ENCODE measurements at places on chromosomes 3 and 15. TPM values are rescaled to one million over a fixed set of nuclear protein-coding genes. Genes with fewer than 3 reads are reported as not detected.

The GRM2 gene
- total RNA-seq = not detected

The ADAMTSL3 gene
- 7.1 TPM for total RNA-seq

The GRIP2 gene
- total RNA-seq = 0.33 TPM

The CRABP1 gene
- total RNA-seq = not detected

The CTXN2 gene
- total RNA-seq = not detected

The SMAD6 gene
- 14.1 TPM for total RNA-seq

The RBPMS2 gene
- 0.42 TPM for total RNA-seq

The DNASE1L3 gene
- total RNA-seq = 76.1 TPM

The TUSC7 gene
- total RNA-seq = not detected

DNA sequence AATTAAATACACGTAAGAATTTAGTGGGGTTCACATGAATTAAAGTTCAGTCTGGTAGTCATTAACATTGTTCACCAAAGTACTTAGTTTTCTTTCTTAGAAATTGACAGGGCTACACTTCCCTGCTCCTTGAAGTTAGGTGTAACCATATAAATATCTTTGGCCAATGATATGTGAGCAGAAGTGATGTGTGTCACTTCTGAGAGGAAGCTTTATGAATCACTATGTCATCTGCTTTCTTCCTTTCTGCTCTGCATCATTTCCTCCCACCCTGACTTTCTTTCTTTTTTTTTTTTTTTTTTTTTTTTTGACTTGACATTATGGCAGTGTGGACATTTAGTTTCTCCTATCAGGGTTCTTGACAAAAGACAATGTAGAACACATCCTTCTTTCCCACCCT, 156.2 kb upstream of the COL8A1 start:
- no peak for DNase-seq

DNA sequence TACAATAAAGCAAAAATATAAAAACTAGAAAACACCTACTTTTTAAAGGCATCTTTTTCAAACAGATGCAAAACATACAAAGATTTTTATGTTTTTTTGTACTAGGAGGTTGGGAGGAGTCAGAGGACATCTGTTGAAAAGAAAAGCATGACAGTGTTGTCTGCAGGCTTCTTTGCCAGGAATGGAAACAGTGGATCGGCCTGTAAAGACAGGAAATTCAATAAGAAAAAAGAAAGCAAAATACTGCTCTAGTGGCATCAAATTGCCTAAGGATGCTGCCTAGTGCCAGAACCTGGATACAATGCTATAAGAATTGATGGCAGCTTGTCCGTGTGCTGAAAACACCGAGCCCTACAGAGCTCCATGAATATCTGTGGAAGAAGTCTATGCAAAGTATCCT, 69.9 kb downstream of the TBC1D5 start:
- DNase-seq = no peak

DNA sequence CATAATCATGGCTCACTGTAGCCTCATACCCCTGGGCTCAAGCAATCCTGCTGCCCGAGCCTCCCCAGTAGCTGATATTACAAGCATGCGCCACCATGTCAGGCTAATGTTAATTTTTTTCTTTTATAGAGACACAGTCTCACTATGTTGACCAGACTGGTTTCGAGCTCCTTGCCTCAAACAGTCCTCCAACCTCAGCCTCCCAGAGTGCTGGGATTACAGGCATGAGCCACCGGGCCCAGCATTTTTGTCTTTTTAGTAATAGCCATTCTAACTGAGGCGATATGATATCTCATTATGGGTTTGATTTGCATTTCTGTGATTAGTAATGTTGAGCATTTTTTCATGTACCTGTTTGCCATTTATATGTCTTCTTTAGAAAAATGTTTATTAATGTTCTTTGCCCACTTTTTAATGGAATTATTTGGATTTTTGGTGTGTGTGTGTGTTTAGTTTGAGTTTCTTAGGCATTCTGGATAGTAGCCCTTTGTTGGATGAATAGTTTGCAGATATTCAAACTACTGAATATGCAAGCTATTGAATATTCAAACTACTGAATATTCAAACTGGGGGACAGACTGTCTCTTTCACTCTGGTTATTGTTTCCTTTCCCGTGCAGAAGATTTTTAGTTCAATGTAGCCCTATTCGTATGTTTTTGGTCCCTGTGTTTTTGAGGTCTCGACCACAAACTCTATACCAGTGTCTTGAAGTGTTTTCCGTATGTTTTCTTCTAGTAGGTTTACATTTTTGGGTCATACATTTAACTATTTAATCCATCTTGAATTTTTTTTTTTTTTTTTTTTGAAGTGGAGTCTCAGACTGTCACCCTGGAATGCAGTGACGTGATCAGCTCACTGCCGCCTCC, 39.2 kb downstream of the CCDC66 start:
- DNase-seq = no peak

- no peak for DNase-seq
These were observed 108.1 kb upstream of the TNFAIP8L3 start for GRCh38 chr15:51202783-51203182.

- no peak for DNase-seq
These were observed 208.5 kb upstream of the MRPL3 start for GRCh38 chr3:131711114-131711768.

- no peak for DNase-seq
These were observed 2.7 kb downstream of the ARHGEF26 start for GRCh38 chr3:154123906-154124305.

DNA sequence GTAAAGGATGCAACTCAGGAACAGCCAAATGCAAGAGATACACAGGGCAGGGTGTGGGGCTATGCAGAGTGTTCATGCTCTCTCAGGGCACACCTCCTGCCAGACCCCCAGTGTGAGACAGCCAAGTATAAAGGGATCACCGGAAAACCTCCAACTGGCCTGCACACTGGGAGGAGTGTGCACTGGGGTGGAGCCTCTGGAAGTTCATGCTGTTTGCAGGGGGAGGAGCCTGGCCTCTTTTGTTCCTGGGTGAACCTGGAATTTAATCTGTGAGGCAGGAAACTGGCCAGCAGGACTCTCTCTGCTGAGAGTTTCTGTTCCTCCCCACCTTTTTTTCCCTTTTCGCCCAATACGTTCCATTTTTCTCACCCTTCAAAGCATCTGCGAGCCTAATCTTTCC, 204.1 kb downstream of the WNT5A start:
- no peak for DNase-seq

GRCh38 chr3:13702286-13702685, 153.4 kb downstream of the FBLN2 start:
- no peak for DNase-seq

DNA sequence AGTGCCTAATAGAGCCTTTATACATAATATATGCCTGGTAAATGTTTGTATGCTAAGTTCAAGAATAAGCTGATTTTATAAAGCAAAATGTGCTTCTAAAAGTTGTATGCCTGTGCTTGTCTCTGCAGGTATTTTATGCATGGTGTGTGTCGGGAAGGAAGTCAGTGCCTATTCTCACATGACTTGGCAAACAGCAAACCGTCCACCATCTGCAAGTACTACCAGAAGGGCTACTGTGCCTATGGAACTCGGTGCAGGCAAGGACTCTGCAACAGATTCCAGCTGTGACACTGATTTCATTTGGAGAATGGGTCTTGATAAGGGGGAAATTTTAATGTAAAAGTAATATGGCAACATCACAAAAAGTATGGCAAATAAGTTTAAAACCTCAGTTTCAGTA, 11.9 kb downstream of the MKRN2 start:
- no peak for DNase-seq

GRCh38 chr3:184275961-184276910, at the start of gene ECE2:
Gene ECE2 (plus strand): TSS chr3:184276022. CDS start chr3:184276154, 132 bp downstream.
- no peak for DNase-seq

- DNase-seq = no peak
These were observed 7.2 kb upstream of the RBP1 start for GRCh38 chr3:139546772-139547171.

GRCh38 chr3:52238761-52239701, at the start of gene TWF2:
Gene TWF2 (minus strand): TSS chr3:52239158. CDS start chr3:52239016, 142 bp downstream.
- DNase-seq = peak; percentile 81

GRCh38 chr3:54856271-54856670, 71.6 kb downstream of the LRTM1 start:
- DNase-seq = no peak
